Esophagus squamous epithelium (tissue), 5 donors: ENCODE measurements at places on chromosomes 6 and 20.

- DNase-seq = no peak
- H3K27me3 ChIP-seq = no peaks in the 10 kb centered on the region
- H3K4me1 ChIP-seq = peaks cover 16% of the 10 kb centered on the region
- H3K27ac ChIP-seq = no peak overlapping the region
Observed at GRCh38 chr20:32577657-32578056, 7.5 kb downstream of the NOL4L start.

GRCh38 chr20:50350510-50351249 is 159.5 kb upstream of the PTPN1 start:
- H3K27ac ChIP-seq = no peak overlapping the region
- DNase-seq = no peak
- no peak overlapping the region for H3K4me3 ChIP-seq

- no peaks in the 10 kb centered on the region for H3K36me3 ChIP-seq
- no peaks in the 10 kb centered on the region for H3K27me3 ChIP-seq
- no peak overlapping the region for H3K27ac ChIP-seq
- no peak overlapping the region for H3K4me3 ChIP-seq
- no peaks in the 10 kb centered on the region for H3K4me1 ChIP-seq
Observed at GRCh38 chr6:64983089-64983488, 723.9 kb downstream of the EYS start.

DNA sequence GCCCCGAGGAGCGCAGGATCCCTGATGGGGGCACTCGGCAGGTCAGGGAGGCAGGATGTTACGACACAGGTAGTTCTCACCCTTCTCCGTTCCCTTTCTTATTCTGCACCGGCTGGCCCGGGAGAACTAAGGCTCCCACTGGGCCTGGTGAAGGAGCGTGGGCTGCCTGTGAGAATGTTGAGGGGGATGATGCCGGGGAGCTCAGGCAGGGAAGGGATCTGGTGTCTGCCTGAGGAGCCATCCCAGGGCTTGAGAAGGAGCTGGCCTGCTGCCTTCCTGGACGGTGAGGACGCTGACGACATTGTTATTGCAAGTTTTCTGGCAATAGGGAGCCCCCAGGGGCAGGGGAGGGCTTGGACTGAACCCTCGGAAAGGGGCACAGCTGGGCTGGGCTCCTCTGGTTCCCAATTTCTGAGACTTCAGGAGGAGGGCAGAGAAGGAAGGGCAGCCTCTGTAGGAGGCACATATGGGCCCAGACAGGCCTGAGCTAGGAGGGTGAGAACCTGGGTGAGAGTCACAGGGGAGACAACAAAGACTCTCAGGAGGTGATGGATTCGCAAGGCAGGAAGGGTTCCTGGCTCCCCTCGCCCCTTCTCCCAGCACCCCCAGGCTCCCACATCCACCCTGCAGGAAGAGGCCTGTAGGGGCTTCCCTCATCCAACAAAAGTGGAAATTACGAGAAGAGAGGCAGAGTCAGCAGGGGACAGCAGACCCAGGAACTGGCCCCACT is 32.8 kb downstream of the CYP21A2 start:
- no peak overlapping the region for H3K4me3 ChIP-seq
- H3K36me3 ChIP-seq = peaks cover 30% of the 10 kb centered on the region
- peak overlapping the region; percentile 57 for H3K27ac ChIP-seq
- no peaks in the 10 kb centered on the region for H3K27me3 ChIP-seq

DNA sequence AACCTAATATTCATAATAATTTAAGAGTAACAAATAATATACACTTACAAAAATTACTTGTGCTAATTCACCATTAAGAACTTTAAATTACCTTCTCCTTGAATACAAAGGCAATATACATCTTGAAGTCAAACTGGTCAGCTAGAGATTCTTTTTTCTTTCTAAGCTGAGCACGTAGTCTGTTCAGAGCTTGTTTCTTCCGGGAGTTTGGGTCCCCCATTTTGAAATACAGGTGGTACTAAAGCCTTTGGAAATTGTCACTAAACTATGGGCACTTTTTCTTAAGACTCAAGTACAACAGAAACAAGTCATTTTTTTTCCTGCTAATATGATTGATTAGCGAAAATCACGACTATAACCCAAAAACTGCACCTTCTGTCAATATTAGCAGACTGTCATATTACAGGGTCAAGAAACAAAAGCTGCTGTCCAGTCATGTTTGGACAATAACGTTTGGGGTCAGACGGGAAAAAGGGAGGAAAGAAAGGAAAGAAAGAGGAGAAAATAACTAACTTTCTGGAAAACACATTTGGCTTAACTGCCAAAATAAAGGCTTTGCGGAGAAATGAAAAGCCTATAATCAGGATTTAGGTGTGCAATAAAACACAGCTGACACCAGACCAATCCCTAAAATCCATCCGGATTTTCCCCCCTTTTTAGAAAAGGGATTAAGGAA is 367 bp downstream of the C6orf62 start:
- DNase-seq = no peak
- peaks cover 43% of the 10 kb centered on the region for H3K4me1 ChIP-seq
- peak overlapping the region; percentile 100 for H3K27ac ChIP-seq
- H3K4me3 ChIP-seq = peak overlapping the region; percentile 100

- no peaks in the 10 kb centered on the region for H3K36me3 ChIP-seq
- H3K27me3 ChIP-seq = no peaks in the 10 kb centered on the region
- peaks cover 28% of the 10 kb centered on the region for H3K4me1 ChIP-seq
- DNase-seq = no peak
- H3K4me3 ChIP-seq = no peak overlapping the region
Observed at GRCh38 chr6:157056275-157056674, 267.0 kb downstream of the TMEM242 start.

- no peaks in the 10 kb centered on the region for H3K27me3 ChIP-seq
- no peaks in the 10 kb centered on the region for H3K36me3 ChIP-seq
- DNase-seq = no peak
- H3K27ac ChIP-seq = no peak overlapping the region
- peaks cover 36% of the 10 kb centered on the region for H3K4me1 ChIP-seq
Observed at GRCh38 chr6:150029749-150030148, 4.4 kb upstream of the RAET1L start.

DNA sequence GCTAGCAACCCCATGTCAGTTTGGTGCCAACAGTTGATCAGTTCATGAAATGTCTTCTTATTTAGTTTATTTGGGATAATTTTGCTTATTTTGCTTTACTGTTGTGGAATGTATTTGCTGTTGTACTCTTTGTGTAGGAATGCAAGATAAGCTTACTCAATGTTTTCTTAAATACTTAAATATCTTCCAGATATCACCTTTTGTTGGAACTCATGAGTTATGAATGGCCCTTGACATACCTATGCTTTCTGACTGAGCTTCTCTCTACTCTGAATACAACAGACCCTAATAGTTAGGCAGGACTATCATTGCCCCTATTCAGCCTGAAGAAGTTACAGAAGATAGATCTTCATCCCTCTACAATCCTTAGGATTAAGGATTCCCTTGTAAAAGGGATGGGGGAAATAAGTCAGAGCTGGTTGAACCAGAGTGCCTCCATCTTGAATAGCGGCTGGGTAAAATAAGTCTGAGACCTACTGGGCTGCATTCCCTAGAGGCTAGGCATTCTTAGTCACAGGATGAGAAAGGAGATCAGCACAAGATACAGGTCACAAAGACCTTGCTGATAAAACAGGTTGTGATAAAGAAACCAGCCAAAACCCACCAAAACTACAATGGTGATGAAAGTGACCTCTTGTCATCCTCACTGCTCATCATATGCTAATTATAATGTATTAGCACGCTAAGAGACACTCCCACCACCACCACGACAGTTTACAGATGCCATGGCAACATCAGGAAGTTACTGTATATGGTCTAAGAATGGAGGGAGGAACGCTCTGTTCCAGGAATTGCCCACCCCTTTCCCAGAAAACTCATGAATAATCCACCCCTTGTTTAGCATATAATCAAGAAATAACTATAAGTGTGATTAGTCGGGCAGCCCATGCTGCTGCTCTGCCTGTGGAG is 196.9 kb downstream of the AKAP7 start:
- H3K4me3 ChIP-seq = no peak overlapping the region
- no peaks in the 10 kb centered on the region for H3K36me3 ChIP-seq
- H3K27me3 ChIP-seq = no peaks in the 10 kb centered on the region
- no peaks in the 10 kb centered on the region for H3K4me1 ChIP-seq
- no peak overlapping the region for H3K27ac ChIP-seq
- DNase-seq = no peak

- no peaks in the 10 kb centered on the region for H3K27me3 ChIP-seq
- no peak overlapping the region for H3K4me3 ChIP-seq
- H3K27ac ChIP-seq = peak overlapping the region; percentile 5
- no peak for DNase-seq
- peaks cover 84% of the 10 kb centered on the region for H3K4me1 ChIP-seq
Observed at GRCh38 chr6:34386316-34387137, 5.9 kb downstream of the NUDT3 start.

GRCh38 chr6:111580826-111581505 is 24.7 kb downstream of the TRAF3IP2 start:
- H3K4me1 ChIP-seq = peaks cover 15% of the 10 kb centered on the region
- H3K27ac ChIP-seq = no peak overlapping the region
- peaks cover 53% of the 10 kb centered on the region for H3K36me3 ChIP-seq
- H3K4me3 ChIP-seq = no peak overlapping the region
